ENCODE measurements at places on chromosomes 3 and 15.

DNA sequence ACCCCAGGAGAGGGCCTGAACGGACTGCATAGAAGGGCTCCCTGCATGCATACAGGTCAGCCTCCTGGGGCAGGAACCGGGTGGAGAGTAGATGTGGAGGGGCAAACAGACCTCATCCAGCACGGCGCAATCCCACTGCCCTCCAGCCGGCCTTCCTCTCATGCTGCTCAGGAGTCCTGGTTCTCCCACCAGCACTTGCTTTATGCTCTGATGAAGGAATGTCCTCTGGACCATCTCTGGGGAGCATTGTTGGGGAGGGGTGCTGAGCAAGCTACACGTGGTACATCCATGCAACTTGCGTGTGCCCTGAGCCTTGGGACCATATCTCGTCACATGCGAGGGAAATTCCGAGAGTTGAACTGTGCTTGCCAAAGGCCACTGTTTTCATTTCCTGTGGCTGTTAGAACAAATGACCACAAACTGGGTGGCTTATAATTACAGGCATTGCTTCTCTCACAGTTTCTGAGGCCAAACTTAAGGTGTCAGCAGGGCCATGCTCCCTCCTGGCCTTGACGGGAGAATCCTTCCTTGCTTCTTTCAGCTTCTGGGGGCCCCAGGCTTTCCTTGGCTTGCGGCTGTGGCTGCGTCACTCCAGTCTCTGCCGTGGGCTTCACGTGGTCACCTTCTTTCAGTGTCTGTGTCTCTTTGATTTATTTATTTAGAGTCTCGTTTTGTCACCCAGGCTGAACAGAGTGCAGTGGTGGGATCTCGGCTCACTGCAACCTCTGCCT lies 12.2 kb downstream of the SELENOS start:
- no peak for DNase-seq

- no peak for DNase-seq
These were observed 12.3 kb downstream of the ETFA start for GRCh38 chr15:76298986-76299385.

GRCh38 chr3:16741890-16742289 lies 136.7 kb upstream of the DAZL start:
- DNase-seq, result peak; percentile 27

- DNase-seq, result no peak
These were observed 137.7 kb upstream of the RASGRP1 start for GRCh38 chr15:38702178-38702912.

- no peak for DNase-seq
These were observed 303.8 kb upstream of the NECTIN3 start for GRCh38 chr3:110767838-110768237.

- no peak for DNase-seq
These were observed 152.4 kb downstream of the LEKR1 start for GRCh38 chr3:156978481-156978961.

DNA sequence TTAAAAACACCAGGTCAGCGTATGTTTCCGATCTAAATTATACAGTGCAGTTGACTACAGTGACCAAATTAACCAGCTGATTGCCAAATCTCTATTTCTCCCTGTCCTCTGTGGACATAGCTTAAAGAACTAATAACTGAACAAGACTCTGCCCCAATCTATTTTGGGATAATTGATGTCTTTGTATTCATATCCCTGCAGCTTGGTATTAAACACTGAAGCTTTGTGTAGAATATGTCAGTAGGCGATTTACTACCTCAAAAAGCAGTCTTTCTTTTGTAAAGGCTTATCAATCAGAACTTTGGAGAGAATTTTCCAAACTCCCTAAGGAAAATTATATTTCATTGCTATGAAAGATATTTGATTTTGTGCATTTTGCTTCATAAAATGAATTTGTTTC lies 258.2 kb downstream of the SOX2 start:
- DNase-seq, result no peak

GRCh38 chr3:7226393-7226792 lies 365.5 kb downstream of the GRM7 start:
- no peak for DNase-seq

DNA sequence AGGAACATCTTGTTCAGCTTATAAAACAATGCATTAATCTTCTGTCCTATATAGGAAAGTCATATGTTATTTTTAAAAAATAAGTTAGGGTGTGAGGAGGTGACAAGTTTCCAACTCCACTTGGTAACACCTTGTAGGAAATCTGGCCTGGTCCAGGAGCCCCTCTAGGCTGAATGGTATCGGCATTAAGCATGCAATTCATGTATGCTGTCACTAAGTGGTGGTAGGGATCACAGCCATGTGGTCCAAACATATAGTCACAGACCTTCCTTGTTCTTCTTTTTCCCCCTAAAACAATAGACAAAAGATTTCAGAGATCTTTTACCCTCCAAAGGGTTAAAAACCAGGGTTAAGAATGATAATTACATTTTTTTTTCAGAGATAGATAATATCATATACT lies 4.2 kb upstream of the APBA2 start:
- DNase-seq, result no peak

DNA sequence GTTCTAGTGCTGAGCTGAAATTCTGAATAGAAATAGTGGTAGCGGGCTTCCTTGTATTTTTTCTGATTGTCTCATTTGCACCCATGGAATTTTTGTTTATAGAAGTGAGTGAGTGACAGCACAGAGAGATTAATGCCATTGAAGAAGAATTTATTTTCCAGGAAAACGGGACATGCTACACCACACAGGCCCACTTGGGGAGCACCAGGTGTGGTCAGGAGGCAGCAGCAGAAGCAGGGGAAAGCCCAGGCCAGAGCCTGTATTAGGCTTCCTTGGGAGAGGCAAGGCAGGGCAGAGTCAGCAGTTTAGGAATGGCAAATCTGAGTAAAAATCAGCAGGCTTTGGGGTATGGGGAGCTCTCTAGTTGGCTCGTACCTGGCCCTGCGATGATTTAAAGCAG lies 88.4 kb upstream of the ATP11B start:
- no peak for DNase-seq

DNA sequence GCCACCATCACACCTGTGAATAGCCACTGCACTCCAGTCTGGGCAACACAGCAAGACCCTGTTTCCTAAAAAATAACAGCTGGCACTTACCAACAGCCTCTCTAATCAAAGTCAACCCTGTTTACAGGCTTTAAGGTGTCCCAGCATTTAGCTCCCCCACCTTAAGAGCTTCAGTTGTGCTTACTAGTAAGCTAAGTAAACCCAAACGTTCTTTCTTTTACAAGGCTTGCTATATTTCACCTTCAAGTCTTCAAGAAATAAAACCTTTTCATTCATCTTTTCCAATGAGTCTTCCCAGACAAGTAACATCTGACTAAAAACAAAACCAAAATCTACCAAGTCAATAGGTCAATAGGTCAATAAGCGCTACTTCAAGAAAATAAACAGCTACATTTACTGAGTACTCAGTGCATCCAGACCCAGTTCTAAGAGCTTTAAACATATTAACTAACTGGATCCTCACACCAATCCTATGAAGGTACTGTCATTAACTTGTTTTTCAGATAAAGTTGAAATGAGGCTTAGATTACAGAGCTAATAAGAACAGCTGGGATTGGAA lies 62.4 kb downstream of the PBRM1 start:
- no peak for DNase-seq

- DNase-seq, result no peak
These were observed 319.9 kb upstream of the GRM7 start for GRCh38 chr3:6540981-6541380.

DNA sequence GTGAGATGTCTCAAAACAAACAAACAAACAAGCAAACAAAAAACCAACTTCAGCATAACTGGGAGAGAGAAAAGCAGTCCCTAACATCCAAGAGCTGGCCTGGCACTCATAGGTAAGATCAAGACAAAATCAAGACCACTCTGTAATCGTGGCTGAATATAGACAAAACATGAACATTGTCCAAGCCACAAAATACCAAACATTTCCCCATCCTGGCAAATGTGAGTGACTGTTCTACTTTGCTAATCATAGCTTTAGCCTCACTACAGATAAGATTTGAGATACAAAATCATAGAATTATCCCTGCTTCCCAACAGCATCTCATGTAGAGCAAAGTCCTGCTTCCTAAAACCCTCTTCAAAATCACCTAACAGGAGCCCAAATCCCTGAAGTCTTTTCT lies 116.7 kb upstream of the PRTG start:
- no peak for DNase-seq

DNA sequence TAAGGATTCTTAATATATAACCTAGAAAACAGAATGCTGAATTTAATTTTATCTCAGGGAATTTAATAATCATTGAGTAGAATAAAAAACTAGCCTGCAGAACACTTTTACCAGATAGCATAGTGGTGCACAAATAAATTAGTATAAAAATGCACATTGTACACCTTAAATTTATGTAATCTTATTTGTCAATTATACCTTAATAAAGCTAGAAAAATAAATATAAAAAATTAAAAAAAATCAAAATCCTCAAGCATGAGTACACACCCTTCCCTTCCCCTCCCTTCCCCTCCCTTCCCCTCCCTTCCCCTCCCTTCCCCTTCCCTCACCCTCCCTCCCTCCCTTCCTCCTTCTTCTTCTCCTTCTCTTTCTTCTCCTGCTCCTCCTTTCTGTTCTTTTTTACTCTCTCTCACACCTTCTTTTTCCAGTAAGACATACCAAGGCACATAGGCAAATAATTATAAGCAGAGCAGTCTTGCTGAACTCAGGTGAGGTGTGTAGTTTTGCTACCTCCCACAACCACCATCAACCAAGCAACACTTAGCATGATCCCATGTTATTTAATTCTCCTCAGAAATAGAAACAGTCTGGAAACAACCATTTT lies 1395.0 kb downstream of the ZPLD1 start:
- DNase-seq, result no peak

DNA sequence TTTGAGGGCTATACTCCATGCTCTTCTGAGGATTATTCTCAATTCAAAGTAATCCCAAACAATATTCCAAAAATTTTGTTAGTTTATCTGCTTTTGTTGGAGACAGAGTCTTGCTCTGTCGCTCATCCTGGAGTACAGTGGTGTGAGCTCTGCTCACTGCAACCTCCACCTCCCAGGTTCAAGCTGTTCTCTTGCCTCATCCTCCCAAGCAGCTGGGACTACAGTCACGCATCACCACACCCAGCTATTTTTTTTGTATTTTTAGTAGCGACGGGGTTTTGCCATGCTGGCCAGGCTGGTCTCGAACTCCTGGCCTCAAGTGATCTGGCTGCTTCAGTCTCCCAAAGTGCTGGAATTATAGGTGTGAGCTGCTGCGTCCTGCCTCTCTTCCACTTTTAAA lies 39.1 kb downstream of the MEF2A start:
- no peak for DNase-seq

DNA sequence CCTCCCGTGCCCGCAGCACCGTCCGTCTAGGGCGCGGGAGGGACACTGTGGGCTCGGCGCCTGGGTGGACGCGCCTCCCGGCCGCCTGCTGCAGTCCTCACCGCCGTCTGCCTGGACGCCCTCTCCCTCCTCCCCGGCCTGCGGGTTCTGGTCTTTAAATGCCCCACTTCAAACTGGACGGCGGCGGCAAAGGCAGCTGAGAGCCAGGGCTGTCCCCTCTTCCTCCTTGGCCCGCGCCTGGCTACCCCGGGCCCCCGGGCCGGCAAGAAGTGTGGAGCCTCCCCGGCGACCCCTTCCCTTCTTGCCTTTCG lies 426 bp downstream of the CBLB start:
- DNase-seq, result peak; percentile 36

GRCh38 chr15:73750438-73750837 lies 2.7 kb downstream of the INSYN1 start:
- DNase-seq, result no peak

GRCh38 chr3:81302045-81302444 lies 459.4 kb downstream of the GBE1 start:
- peak; percentile 4 for DNase-seq

Data from activated CD4-positive, alpha-beta T cell treated with anti-CD3 and anti-CD28 coated beads, Interleukin-2, amount 50 U/mL, for 48 hours (primary cell).